ENCODE measurements at places on chromosomes 13 and 19. TPM values are rescaled to one million over a fixed set of nuclear protein-coding genes. Genes with fewer than 3 reads are reported as not detected.
A peak's percentile ranks its signal among the peaks of the same experiment; 100 is the strongest.

GRCh38 chr13:88656751-88657150 is 985.6 kb downstream of the SLITRK5 start:
- no peak for DNase-seq

DNA sequence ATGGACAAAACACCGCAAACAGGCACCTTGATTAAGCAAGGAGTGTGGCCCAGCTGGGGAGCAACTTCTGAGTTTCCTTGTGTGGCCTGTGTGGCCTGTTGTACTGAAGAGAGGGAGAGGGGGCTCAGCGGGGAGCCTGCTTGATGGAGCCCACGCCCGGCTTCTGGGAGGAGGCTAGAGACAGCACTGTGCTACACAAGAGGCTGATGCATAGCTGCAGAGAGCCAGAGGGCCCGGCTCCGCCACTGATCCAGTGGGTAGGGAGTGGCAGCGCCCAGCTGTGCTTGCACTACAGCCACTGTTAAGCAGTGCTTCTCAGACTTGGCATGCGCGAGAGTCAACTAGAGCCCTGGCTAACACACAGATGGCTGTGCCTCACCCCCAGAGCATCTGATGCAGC is 19.0 kb downstream of the LYL1 start:
- DNase-seq: no peak

DNA sequence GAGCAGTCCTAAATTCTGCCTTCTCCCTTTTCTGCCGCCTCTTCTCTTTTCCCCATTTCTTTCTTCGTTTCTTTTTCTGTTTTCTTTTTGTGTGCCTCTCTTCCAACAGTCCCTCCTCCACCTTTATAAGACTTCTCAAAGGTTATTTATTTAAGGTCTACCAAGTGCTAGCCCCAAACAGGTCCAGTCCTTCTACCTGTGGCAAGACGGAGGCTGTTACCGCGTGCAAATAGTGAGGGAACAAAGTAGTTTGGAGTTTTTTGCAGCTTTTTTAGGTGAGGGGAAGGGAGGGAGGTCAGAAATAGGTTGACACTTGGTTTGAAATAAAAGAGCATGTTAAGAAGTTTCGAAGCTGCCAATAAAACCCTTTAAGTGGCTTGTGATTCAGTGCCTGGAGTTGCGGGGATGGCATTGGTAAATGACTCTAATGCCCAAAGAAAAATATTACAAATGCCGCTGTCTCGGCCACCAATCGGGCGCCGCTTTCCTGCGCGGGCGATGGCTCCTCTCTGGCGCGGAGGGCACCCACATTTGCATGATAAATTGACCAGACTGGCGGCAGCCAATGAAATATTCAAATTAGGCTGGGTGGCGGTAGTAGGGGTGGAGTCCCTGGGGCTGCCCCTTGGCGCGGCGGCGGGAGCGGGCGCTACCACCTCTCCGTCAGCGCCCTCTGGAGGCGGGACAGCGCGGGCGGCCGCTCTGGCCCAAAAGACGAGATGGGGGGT is 7.5 kb upstream of the TSHZ3 start:
- DNase-seq: peak; percentile 41

DNA sequence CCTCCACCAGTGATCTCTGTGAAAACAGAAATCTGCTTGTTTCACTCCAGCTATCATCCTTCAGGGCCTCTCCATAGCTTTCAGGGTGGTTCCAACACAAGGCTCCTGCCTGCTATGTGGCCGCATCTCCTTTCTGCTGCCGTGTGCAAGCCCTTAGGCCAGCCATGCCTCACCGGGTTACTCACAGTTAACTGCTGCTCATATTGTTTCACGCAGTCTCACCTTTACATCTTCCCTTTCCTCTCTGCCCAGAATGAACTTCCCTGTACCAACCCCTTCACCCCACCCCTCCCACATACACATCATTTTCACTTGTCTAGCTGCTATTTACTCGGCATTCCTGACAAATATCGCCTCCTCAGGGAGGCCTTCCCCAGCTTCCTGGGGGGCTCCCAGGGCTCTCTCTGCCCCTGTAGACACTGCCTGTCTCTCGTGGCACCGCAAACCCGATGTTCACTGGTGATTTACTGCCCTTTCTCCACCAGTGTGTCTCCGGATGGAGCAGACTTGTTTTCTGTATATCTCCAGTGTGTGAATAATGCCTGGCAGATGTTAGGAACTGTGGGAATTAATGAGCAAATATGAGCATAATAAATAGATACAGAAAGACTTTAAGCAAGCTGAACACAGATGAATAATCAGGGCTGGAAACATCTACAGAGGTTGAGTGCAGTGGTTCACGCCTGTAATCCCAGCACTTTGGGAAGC is 39.3 kb upstream of the GPR183 start:
- DNase-seq: no peak

DNA sequence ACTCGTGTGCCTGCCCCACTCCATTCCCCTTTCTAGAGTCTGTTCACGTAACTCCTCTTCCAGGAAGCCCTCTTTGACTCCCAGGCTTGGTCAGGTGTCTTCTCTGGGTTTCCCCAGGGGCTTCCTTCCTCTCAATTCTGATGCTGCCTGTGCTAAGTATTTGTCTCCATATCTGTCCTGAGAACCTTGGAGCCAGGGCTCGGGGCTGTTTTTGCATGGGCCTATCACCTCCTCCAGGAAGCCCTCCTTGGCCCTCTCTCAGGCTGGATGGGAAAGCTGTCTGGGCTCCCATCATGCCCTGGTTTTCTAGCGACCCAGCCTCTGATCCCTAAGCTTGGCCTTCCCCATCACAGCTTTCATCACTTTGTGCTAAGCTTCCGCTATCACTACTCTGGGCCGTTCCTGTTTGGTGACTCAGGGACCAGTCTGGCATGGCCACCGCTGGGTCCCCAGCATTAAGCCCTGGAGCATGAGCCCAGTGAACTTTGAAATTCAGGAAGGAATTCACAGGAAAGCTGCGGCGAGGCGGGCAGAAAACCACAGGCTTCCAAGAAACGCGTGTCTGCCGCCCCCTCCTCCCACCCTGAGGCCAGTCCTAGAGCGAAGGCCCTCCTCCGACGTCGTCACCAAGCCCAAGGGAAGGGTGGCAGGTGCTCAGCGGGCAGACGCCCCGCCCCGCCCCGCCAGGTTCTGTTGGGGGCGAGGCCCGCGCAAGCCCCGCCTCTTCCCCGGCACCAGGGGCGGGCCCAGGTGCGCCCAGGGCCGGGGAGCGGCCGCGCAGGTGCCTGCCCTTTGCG is 486 bp upstream of the SPINT2 start:
- DNase-seq: peak; percentile 83

GRCh38 chr19:50449236-50449899 is 16.7 kb downstream of the MYBPC2 start:
- no peak for DNase-seq

GRCh38 chr19:6862673-6863078 is 24.7 kb upstream of the ADGRE1 start:
- DNase-seq: peak; percentile 88

DNA sequence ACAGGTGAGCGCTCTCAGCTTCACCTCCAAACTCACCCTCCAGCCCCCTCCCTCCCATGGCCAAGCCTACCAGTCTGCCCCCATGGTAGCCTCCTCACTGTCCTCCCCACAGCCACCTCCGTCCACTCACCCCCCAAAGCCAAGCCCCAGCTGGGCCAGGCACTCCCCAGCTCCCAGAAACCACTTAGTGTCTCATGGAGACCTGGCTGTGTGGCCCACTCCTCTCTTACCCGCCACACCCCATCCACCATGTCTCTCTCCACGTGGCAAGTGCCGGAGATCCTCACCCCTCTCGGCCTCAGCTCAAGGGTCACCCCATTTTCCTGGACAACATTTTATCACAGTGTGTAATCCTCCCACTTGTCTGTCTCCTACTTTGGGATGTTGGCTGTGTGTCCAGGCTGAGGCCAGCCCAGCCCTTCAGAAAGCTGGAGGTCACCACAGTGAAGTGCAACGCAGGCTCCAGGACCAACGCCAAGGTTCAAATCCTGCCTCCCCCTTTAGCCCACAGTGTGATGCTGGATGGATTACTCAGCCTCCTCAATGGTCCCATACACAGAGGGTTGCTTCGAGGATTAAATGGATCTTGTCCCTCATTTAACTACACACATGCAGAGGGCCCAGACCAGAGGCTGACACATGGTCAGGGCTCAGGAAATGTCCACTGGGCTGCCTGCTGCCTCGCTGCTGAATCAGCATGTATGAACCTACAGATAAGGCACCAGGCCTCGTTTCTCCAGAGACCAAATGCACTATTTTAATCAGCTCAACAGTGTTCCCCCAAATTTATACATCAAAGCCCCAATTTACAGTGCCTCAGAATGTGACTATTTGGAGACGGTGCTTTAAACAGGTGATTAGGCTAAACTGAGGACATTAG is 71.3 kb downstream of the CEBPG start:
- no peak for DNase-seq

- no peak for DNase-seq
Observed at GRCh38 chr19:32671883-32672593, 2.9 kb downstream of the ANKRD27 start.

- no peak for DNase-seq
Observed at GRCh38 chr13:96795670-96796069, 198.6 kb downstream of the OXGR1 start.

GRCh38 chr13:72489751-72490150 is 237.7 kb downstream of the MZT1 start:
- no peak for DNase-seq

GRCh38 chr19:12655546-12655945 is 11.0 kb downstream of the MAN2B1 start:
- no peak for DNase-seq

The ASPDH gene
- not detected for total RNA-seq

The CHERP gene
- total RNA-seq: 46.5 TPM

The COPE gene
- total RNA-seq: 692 TPM

The CTXN1 gene
- total RNA-seq: 67.2 TPM

Measured in testis (tissue), 5 donors.